ENCODE measurements at places on chromosomes 5 and 9.

GRCh38 chr5:999724-1000123 is 8.9 kb upstream of the NKD2 start:
- DNase-seq = no peak

- DNase-seq = no peak
Observed at GRCh38 chr9:112283582-112284253, 49.7 kb downstream of the PTBP3 start.

DNA sequence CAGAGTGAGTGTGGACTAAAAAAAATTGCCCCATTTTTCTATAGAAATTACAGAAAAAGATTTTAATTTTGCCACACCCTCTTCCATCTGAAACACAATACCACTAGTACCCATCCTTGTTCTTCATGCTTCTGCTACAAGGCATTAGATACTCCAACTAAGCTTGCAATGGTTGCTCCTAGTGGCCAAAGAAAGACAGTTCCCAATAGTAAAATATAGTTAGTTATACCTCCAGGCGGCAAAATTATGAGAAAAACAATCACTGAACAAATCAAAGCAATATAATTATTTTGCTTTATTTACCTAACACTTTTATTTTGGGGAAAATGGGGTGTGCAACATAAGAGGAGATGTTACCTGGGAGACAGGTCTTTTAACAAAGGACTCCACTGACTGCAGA is 101.2 kb downstream of the RAPGEF6 start:
- no peak for DNase-seq

DNA sequence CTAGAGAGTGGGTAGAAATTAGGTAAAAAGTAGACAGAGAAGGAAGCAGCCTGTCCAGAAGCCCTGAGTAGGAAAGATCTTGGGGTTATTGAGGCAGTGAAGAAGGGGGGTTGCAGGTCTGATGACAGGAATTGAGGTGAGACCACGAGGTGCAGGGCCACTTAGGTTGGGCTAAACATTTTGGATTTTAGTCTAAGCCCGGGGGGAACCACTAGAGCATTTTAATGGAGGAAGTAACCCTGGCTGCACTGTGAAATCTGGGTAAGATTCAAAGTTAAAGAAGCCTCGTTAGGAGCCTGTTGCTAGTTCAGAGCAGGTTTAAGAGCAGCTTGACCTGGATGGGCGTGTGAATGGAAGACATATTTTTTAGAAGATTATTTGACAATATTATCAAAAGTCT is 38.3 kb downstream of the MAP3K1 start:
- DNase-seq = no peak

- no peak for DNase-seq
Observed at GRCh38 chr5:89289604-89290003, 406.6 kb upstream of the MEF2C start.

GRCh38 chr9:21244836-21245235 is 5.0 kb upstream of the IFNA14 start:
- no peak for DNase-seq

DNA sequence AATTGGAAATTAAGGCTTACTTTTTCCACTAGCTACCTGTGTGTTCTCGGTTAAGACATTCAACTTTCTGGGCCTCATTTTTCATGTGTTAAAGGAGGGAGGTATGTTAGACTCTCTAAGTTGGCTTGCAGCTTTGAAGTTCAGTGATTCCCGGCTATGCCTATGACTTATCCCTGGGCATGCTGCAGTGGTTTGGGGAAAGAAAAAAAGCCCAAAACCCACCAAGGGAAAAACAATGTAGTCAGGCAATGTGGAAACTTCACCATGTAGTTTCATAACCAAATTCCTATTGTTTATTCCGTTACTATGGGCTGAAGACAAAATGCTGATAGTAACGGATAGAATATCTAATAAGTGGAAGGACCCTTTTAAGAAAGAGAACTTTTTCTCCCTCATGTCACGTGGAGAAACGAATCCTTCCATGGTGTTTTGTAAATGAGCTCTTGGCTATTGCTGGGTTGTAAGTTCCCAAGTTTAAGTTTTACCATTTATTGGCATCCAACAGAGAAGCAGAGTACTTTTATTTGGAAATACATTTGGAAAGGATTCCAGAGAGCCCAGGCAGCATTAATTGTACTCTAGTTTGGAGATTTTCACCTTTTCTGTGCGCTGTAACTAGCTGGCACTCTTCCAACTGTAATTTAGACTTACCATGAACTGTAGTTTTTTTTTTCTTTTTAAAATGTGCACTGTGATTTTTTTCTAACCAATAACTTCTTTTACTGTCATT is 84.9 kb upstream of the MPDZ start:
- DNase-seq = no peak

- no peak for DNase-seq
Observed at GRCh38 chr9:70947511-70947910, 173.9 kb downstream of the TRPM3 start.

Data from stimulated activated CD8-positive, alpha-beta memory T cell treated with anti-CD3 and anti-CD28 coated beads, Interleukin-4, amount 100 ng/mL, for 1 hour (primary cell).